Hematopoietic multipotent progenitor cell (in vitro differentiated cells): ENCODE measurements at places on chromosomes 13 and 19.

DNA sequence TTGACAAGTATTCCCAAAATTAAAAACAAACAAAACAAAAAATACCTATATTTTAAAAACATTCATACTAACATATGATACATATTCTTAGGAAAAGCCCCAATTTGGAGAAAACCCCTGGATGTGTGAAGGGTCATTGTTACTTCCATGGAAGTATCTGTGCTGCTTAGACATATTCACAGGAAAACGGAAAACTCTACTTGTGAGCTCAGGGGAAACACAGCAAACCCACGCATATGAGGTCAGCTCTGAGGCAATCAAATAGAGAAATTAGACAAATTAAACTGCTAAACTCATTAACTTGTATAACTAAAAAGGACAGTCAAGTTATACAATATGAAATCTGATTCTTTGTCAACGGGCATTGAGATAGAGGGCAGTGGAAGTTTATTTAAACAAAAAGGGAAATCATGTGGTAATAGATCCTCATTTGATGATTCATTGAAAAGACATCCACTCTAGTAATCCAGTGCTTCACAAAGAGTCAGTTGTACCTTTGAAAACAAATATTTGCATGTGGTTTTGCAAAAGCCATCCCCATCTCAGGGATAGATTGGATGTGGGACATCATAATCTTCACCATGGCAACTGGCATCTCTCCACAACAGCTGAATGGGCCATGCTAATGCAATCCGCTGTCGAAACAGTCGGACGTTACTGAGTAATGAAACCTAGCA lies 423.4 kb downstream of the ITGBL1 start:
- DNase-seq: no peak

GRCh38 chr13:67791047-67791446 lies 560.9 kb upstream of the PCDH9 start:
- no peak for DNase-seq

DNA sequence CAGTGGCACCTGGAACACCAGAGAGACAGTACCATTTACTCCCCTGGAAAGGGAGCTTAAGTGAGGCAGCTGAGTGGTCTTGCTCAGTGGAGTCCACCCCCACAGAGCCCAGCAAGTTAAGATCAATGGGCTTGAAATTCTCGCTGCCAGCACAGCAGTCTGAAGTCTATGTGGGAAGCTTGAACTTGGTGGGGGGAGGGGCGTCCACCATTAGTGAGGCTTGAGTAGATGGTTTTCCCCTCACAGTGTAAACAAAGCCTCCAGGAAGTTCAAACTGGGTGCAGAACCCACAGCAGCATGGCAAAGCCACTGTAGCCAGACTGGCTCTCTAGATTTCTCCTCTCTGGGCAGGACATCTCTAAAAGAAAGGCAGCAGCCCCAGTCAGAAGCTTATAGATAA lies 30.3 kb upstream of the CEACAM4 start:
- no peak for DNase-seq

- DNase-seq: no peak
These were observed 3.8 kb upstream of the METTL21C start for GRCh38 chr13:102698649-102698980.

DNA sequence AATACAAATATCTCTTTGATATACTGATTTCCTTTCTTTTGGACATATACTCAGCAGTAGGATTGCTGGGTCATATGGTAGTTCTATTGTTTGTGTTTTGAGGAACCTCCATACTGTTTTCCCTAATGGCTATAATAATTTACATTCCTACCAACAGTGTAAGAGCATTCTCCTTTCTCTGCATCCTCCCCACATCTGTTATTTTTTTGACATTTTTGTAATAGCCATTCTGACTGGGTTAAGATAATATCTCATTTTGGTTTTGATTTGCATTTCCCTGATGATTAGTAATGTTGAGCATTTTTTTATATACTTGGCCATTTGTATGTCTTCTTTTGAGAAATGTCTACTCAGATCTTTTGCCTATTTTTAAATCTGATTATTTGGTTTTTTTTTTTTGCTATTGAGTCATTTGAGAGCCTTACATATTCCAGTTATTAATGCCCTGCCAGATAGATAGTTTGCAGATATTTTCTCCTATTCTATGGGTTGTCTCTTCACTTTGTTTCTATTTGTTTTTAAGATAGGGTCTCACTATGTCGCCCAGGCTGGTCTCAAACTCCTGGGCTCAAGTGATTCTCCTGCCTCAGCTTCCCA lies 95.7 kb downstream of the FNDC3A start:
- no peak for DNase-seq

GRCh38 chr19:30512176-30513081 lies 140.2 kb downstream of the ZNF536 start:
- DNase-seq: no peak

DNA sequence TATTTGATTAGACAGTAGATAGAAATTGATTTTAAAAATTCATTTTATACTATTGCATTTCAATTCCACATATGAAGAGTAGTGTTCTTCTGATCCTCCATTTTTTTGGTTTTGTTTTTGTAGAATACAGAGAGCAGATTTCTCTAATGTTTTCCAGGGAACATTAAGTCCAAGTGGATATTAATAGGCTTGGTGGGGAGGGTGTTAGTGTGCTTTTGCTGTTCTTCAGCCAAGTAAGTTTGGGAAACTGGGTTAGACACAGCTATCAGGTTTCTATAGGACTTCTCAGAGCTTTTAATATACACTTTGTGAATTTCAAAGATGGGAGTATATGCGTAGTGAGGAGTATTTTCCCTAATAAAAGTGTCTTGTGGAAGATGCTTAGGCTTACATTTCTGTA lies 21.8 kb downstream of the NAA16 start:
- DNase-seq: no peak

DNA sequence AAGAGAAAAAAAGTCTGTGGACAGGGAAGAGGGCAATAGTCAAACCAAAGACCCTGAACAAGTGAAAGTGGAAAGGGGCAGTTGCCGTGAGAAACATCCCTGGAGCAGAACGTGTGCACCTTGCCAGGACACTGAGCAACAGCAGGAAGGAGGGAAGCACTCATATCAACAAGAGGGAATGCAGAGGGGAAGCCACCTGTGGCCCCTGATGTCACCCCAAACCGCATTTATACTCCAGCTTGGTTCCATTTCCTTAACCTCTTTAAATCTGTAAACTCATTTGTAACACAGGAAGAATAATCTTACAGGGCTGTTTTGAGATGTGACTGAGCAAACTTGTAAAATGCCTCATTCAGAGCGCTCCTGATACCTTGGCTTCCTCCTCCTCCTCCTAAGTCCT lies 698.8 kb downstream of the DIAPH3 start:
- no peak for DNase-seq

DNA sequence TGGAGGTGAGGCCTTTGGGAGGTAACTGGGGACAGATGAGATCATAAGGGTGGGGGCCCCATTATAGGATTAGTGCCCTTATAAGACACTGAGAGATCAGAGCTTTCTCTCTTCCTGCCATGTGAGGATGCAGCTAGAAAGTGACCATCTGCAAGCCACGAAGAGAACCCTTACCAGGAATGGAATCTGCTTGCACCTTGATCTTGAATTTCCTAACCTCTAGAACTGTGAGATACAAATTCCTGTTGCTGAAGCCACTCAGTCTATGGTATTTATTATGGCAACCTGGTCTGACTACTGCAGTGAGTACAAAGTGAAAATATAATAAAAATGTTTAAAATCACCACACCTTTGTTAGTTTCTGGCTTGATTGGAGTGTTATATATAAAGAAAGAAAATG lies 388.0 kb downstream of the LMO7 start:
- no peak for DNase-seq

DNA sequence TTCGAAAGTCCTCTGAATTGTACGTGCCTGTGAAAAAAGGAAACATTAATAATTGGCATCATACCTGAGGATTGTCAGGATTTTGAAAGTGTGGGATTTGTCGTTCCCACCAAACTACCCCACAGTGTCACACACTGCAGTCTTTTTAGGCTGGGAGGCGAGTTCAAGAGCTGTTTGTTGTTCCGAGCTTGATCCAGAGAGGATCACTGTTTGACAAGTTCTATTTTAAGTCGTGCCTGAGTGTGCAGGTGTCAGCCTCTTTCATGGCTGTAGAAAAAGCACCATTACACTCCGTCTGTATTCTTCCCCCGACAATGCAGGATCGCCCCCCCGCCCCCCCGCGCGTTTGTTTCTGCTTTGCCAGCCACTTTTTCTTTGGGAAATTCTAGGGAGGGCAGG lies 635 bp upstream of the NBEA start:
- no peak for DNase-seq

GRCh38 chr19:16381756-16382401 lies 57.3 kb downstream of the KLF2 start:
- no peak for DNase-seq

DNA sequence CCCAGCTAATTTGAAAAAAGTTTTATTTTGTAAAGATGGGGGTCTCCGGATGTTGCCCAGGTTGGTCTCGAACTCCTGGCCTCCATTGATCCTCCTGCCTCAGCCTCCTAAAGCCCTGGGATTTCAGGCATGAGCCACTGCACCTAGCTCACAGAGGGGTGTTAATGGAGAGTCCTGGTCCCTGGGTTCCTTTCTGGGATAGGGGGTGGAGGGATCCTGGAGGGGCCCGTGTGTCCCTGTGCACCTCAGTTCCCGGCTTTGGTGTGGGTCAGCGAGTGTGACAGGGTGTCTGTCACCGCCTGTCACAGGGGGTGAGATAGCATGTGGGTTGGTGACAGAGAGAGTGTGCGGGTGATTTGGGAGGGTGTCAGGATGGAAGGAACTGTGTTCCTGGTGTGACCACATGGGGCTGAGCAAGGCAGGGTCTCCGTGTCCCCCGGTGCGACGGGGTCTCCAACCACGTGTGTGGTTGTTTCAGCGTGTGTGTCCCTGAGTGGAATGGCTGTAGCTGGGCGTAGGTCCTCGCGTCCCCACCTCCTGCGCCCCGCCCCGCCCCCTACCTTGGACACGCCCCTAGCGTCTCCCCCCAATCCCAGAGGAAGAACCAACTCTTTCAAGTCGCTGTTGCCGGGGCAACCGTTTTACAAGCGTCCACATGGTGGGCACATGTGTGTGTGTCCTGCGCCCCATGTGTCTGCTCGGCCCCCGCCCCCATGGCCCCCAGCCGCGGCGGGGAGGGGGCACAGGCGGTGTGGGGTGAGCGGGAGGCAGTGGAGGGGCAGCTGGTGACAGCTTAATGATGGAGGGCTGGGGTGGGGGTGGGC lies 2.9 kb upstream of the NRTN start:
- DNase-seq: peak; percentile 41

- DNase-seq: no peak
These were observed 7.9 kb upstream of the DPF1 start for GRCh38 chr19:38231918-38232317.

DNA sequence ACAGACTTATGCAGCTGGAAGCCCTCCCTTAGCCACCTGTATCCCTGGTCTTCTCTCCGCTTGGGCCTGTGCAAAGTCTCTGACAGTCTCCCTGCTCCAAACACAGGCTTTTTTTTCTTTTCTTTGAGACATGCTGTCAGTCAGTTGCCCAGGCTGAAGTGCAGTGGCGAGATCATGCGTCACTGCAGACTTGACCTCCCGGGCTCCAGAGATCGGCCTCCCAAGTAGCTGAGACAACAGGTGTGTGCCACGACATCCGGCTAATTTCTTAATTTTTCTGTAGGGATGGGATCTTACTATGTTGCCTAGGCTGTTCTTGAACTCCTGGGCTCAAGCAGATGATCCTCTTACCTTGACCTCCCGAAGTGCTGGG lies 1.6 kb downstream of the MZF1 start:
- no peak for DNase-seq

GRCh38 chr19:8697671-8698432 lies 743 bp downstream of the ACTL9 start:
- DNase-seq: peak; percentile 37

GRCh38 chr19:41853768-41854167 lies 6.3 kb upstream of the RPS19 start:
- no peak for DNase-seq

DNA sequence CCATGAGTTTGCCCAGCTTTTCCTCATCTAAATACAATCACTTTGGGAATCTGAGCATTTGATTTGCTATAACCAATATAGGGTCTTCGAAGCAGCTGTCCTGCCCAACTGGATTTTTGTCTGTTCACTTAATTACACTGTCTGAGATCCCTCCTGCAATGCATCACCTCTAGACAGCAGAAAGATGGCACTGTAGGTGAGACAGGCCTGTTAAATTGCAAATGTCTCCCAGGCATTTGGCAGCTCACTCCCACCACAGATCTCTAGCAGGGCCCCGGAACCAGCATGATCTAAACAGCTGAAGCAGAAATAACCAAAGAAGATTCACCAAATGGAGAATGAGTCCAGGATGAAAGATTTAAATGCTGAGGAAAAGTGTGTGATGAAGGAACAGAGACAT lies 41.9 kb upstream of the SERPINE3 start:
- no peak for DNase-seq

DNA sequence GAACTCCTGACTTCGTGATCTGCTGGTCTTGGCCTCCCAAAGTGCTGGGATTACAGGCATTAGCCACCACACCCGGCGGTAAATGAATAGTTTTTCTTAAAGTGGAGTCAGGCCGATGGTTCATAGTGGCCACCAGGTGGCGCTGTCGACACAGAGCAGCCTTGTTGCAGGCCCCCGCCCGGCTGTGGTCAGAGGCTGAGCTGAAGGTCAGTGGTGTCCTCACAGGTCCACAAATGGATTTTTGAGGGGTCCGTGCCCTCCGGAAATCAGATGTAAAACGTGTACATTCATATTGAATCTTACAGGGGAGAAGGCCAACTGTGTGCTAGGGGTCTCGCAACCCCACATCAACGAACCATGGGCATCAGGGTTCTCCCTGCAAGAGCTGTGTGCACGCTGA lies 13.4 kb upstream of the WDR18 start:
- no peak for DNase-seq

DNA sequence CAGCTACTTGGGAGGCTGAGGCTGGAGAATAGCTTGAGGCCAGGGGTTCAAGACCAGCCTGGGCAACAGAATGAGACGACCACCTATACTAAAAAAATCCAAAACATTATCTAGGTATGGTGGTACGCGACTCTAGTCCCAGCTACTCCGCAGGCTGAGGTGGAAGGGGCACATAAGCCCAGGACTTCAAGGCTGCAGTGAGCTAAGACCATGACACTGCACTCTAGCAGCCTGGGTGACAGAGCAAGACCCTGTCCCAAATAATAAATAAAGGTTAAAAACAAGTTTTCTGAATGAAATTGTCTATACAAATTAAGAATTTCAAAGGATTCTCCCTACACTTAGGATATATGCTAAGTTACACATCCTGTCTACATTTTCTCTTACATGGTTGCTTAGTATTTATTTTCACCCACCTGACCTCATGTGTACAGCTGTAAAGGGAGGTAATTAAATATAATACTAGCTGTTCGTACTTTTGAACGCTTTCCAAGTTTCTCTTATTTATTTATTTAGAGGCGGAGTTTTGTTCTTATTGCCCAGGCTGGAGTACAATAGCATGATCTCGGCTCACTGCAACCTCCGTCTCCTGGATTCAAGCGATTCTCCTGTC lies 1.6 kb downstream of the SLC25A30 start:
- DNase-seq: peak; percentile 36

DNA sequence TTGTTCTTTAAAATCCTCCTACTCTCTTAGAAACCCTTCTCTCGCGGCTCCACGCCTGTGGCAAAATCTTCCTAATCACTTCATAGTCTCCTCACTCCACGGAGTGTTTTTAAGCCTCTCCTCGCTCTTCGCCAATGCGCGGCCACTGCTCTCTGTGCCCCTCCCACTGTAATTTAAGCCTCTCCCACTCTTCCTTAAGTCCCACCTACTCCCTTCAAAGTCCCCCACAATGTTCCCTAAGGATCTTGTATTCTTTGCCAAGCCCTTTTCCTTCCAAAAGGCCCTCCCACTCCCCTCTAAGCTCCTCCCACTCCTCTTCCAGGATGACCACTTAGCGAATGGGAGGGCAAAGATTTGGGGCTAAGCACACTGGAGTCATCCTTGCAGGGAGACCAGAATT lies 1.3 kb downstream of the FIZ1 start:
- no peak for DNase-seq

GRCh38 chr19:23799321-23799720 lies 40.6 kb upstream of the ZNF681 start:
- peak; percentile 42 for DNase-seq
